T-helper 1 cell (primary cell): ENCODE measurements at places on chromosomes 16 and 17.

DNA sequence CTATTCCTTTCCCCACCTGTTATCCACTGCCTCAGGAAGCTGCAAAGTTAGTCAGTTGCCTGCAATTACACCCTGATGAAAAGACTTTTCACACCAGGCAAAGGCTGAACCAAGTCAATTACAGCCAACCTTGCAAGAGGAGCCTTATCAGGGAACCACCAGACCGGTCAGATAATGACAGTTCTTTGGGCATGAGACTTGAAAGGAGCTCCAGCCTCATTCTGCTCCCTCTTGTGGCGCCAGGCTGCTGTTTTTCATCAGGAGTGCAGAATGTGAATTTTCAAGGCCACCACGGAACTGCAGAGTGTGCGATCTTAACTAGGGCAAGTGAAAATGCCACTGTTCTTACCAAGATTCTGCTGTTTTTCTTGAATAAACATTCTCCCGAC is 22.5 kb downstream of the DNAI2 start:
- DNase-seq = no peak

DNA sequence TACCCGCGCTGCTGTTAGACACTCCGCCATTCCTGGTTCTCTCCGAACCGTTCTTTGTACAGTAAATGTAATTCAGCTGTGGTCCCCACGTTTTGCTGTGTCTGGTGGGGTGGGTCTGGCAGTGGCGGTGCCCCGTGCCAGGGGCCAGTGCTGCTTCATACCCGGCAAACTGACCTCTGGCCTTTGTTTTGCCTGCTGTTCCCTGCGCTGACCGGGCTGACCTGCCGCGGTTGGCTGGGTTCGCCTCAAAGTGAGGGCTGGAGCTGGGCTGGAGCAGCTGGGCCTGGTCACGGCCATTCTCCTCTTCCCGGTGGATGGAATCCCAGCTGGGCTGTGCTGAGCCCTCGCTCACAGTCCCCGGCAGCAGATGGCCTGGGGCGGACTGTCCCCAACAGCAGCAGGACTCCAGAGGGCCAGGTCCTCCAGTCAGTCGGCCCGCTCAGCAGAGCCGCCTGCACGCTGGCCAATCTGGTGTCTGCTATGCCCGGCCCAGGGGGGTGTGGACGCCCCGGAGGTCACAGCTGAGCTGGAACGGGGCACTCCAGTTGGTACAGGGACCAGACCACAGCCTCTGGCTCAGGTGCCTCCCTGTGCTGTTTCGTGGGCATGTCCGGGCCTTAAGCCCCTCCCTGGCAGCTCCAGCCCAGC is 1.5 kb upstream of the WFIKKN1 start:
- no peak for DNase-seq

DNA sequence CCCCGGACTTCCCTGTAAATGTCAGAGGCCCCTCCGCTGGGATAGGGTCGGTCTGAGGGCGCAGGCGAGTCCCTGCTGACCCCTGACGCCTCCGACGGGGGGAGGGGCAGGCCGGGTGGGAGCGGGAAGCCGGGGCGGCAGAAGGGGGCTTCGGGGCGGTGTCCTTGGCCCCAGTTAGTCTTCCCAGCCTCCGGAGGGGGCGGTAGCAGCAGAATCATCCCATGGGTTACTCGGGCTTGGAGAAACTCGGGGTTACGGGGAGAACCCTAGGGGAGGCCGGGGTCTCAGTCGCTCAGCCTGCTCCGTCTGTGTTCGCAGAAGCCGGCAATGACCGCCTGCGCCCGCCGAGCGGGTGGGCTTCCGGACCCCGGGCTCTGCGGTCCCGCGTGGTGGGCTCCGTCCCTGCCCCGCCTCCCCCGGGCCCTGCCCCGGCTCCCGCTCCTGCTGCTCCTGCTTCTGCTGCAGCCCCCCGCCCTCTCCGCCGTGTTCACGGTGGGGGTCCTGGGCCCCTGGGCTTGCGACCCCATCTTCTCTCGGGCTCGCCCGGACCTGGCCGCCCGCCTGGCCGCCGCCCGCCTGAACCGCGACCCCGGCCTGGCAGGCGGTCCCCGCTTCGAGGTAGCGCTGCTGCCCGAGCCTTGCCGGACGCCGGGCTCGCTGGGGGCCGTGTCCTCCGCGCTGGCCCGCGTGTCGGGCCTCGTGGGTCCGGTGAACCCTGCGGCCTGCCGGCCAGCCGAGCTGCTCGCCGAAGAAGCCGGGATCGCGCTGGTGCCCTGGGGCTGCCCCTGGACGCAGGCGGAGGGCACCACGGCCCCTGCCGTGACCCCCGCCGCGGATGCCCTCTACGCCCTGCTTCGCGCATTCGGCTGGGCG is 542 bp downstream of the GUCY2D start:
- no peak for DNase-seq

- DNase-seq = no peak
These were observed 1.0 kb upstream of the SOX8 start for GRCh38 chr16:980595-980854.

- DNase-seq = no peak
These were observed 14.3 kb upstream of the SLC38A8 start for GRCh38 chr16:84056933-84057332.

DNA sequence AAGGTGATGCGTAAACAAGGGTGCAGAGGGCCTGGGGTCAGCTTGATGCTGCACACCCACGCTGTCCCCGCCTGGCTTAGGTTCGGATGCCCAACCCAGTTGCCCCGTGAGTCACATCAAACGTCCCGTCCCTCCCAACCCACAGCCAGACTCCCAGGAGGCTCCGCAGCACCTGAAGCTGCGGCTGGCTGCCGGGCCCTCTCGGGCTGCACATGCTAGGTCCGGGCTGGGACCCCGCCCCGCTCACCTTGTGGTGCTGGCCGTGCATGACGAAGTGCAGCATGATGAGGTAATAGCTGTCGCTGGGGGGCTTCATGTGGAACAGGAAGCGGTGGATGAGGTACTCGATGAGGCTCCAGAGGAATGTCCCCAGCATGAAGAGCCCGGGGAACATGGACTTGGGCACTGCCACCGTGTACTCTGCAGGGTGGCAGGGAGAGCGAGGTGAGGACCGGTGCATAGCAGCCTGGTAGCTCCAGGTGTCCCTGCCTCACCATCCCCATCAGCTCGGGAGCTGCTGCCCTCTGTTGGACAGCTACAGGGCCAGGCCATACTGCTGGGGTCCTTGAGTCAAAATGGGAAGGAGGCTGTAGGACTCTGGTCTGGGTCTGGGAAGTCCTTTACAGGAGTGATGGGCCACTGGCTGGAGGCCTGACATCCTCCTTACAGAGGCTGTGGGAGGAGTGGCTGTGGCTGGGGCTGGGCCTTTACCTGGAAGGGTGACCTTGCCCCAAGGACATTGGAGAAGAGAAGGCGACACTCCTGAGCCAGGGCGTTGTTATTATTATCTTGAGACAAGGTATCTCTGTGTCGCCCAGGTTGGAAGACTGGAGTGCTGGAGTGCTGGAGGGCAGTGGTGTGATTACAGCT is 18.3 kb upstream of the MLKL start:
- no peak for DNase-seq

- DNase-seq = no peak
These were observed 13.8 kb upstream of the ABCC3 start for GRCh38 chr17:50620858-50621257.

DNA sequence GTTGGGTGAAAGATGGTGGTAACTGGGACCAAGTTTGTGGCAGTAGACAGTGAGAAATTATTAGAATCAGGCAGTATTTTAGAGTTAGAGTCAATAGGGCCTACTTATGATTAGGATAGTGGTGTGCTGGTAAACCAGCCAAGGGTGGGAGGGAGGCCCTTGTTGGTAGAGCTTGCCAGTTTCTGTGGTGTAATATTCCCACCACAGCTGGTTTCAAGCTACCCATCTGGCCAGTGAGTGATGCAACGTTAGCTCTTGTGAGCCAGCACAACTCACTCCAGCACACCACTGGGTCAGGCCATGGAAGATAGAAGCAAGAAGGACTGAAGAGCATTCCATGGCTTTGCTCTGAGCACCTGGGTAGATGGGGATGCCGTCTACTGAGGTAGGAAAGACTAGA is 34.9 kb downstream of the GNAO1 start:
- DNase-seq = no peak

DNA sequence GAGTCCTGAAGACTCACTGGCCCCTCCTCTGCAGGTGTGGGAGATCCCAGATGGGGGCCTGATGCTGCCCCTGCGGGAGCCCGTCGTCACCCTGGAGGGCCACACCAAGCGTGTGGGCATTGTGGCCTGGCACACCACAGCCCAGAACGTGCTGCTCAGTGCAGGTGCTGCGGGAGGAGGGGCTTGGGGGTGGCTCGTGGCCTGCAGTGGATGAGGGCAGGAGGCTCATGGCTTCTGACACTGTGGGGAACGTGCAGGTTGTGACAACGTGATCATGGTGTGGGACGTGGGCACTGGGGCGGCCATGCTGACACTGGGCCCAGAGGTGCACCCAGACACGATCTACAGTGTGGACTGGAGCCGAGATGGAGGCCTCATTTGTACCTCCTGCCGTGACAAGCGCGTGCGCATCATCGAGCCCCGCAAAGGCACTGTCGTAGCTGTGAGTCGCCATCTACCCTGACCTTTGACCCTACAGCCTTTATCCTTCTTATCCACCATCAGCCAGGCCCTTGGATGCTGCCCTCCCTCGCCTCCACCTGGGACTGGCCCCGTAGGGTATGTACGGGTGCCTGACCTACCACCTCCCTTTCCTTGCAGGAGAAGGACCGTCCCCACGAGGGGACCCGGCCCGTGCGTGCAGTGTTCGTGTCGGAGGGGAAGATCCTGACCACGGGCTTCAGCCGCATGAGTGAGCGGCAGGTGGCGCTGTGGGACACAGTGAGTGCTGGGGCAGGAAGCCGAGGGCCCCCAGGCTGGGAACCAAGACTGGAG is 3.6 kb downstream of the CORO1A start:
- DNase-seq = peak; percentile 88

- no peak for DNase-seq
These were observed 149.3 kb downstream of the ENGASE start for GRCh38 chr17:79223953-79224352.

GRCh38 chr17:6868582-6868981 is 37.1 kb upstream of the TEKT1 start:
- DNase-seq = no peak

- DNase-seq = no peak
These were observed 30.9 kb upstream of the CRYBA1 start for GRCh38 chr17:29215717-29216116.

- no peak for DNase-seq
These were observed 367.8 kb upstream of the SOX9 start for GRCh38 chr17:71753070-71753469.

- no peak for DNase-seq
These were observed 171.2 kb downstream of the ZNF423 start for GRCh38 chr16:49684696-49685095.

DNA sequence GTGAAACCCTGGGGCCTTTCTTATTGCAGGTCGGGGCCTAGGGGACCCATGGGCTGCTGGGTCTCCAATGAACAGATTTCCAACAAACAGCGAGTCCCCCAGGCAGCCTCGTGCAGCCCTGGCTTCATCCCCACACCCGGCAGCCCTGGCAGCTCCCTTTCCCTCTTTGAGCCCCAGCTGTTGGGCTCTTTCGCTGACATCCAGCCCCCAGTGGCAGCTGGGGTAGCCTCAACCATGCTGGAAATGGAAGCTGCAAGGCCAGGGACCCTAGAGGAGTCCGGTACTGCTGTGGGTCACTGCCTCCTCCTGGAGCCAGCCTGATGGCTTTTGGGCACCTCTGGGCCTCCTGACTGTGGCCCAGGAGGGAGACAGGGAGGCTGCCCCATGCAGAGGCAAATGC is 5.9 kb downstream of the RPUSD1 start:
- DNase-seq = no peak

GRCh38 chr17:60473788-60474187 is 51.5 kb downstream of the CHCT1 start:
- no peak for DNase-seq

- no peak for DNase-seq
These were observed 656.6 kb downstream of the WWOX start for GRCh38 chr16:78755751-78756661.

- no peak for DNase-seq
These were observed 5.6 kb upstream of the CD300LB start for GRCh38 chr17:74536890-74537289.

GRCh38 chr16:16797239-16797638 is 418.3 kb downstream of the NPIPA7 start:
- no peak for DNase-seq

GRCh38 chr16:12874186-12874585 is 27.2 kb upstream of the SHISA9 start:
- no peak for DNase-seq

- no peak for DNase-seq
These were observed 292.1 kb downstream of the SNX29 start for GRCh38 chr16:12268606-12269005.

GRCh38 chr16:80580109-80580832 is 39.5 kb downstream of the DYNLRB2 start:
- DNase-seq = peak; percentile 34

GRCh38 chr16:51161440-51162195 is 10.5 kb upstream of the SALL1 start:
- no peak for DNase-seq

GRCh38 chr16:1501630-1502029 is 8.5 kb downstream of the TELO2 start:
- no peak for DNase-seq

DNA sequence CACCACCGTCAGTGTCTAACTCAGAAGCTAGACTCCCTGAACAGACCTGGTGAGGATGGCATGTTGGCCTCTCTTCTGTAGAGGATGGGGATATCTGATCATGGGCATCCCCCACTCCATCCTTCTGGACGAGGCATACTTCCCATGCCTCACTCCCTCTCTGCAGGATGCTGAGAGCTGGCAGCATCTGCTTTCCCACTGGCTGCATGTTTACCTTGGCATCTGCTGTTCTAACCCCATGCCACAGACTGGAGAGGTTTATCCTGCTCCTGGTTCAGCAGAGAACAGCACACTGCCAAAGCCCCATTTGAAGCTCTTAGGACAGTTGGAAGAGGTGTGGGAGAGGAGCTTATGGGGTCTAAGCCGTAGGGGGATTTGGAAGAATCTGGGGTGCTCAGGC is 46.0 kb downstream of the YPEL2 start:
- DNase-seq = no peak

GRCh38 chr17:32998887-32999228 is 7.2 kb downstream of the SPACA3 start:
- DNase-seq = no peak

GRCh38 chr16:2328428-2328827 is 12.1 kb downstream of the ABCA3 start:
- DNase-seq = no peak

DNA sequence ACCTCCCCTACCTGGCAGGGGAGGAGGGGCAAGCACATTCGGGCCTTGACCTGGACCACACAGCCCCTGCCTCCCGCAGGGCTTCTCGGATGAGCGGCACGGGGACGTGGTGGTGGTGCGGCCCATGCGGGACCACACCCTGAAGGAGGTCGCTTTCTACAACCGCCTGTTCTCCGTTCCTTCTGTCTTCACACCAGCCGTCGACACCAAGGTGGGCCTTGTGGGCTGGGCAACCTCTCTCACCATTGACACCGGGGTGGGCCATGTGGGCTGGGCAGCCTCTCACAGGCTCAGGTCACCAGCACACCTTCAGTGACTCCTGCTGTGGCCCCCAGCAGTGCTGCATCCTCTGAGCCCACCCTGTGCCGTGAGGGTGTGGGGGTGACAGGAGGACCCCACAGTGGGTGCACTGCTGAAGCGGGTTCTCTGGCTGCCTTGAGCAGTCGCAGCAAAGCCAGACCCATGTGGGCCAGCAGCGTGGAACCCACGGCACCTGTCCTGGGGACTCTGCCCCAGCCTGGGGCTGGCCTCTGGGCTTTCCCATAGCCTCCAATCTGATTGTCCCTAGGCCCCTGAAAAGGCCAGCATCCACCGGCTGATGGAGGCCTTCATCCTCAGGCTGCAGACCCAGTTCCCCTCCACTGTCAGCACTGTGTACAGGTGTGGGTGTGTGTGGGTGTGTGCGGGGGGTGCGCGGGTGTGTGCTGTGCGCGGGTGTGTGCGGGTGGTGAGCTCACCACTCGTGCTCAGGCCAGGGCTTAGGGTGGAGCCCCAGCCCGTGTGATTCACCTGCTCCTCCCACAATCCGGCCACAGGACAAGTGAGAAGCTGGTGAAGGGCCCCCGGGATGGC is 7.5 kb downstream of the CTU2 start:
- DNase-seq = no peak
